ENCODE measurements at places on chromosomes 7 and 10.

DNA sequence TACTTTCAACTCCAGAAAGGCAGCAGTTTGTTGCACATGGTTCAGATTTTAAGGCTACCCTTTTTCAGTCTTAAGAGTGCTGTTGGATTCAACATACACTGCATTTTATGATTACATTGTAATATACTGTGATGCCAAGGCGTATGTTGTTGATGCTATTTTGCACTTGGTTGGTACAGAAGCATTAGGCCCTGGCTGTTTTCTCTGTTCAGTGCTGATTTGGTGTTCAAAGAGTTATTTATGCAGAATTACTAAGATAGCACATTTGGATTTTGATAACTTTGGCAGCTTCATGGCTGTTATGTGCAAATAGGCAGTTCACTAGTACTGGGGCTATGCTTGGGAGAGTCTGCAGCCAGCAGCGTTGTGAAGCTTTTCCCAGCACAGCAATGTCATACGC lies 7.8 kb downstream of the GPR158 start:
- no peak for DNase-seq

GRCh38 chr10:75238182-75239095 lies 2.7 kb upstream of the COMTD1 start:
- no peak for DNase-seq

GRCh38 chr7:14583518-14583917 lies 319.0 kb downstream of the DGKB start:
- no peak for DNase-seq

GRCh38 chr10:104630731-104631130 lies 10.4 kb upstream of the SORCS3 start:
- no peak for DNase-seq

DNA sequence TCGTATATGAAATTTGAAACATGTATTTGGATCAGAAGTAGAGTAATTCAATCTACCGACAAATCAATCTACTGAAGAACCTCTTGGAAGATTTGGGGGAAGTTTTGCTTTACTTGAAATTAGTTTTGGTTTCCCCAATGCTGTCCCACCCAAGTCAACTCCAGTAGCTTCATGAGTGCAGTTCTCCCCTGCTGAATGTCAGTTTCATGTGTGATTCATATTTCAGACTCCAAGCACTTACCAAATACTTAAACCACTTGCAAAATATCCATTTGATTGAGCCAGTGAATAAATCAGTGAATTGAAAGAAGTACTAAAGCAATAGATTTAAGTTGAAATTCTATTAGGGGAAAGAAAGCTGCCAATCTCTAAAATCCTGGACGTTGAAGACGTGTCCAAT lies 9.3 kb downstream of the CALML5 start:
- DNase-seq = no peak

DNA sequence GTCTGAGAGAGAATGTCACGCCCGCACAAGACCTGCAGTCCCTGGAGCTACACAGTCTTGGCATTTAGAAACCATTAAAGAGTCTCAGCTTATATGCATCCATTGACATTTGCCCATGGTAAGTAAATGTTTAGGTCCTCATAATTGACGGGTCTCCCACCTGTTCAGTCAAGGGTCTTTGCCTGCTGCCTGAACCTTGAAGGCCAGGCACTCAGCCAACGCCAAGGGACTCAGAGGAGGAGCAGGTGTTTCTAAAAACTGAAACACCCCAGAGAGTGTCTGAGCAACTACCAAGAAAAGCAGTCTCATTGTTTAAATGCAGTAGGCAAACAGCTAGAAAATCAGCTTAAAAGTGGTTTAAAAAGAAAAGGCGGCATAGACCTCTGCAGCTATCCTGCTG lies 264.7 kb upstream of the AKR1E2 start:
- DNase-seq = no peak

DNA sequence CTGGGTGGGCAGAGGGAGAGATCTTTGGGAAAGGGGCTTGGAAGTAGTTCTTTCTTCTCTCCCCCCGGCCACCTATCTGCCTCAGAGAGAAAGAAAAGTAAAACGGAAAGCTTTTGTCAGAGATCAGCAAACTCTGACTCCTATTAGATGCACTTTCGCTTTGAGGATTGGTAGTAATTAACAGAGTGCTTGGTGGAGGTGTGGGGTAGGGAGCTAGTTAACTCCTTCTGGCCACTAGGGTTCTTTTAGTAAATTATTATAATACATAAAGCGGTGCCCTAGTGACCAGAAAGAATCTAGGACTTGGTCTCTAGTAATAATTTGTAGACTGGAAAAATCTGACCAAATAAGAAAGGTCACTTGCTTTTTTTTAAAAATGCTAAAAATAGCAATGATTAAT lies 54.6 kb downstream of the CPVL start:
- DNase-seq = peak; percentile 47

- DNase-seq = no peak
Measured at GRCh38 chr10:116427671-116428070, at the start of gene PNLIPRP3. PNLIPRP3 (plus strand) TSS chr10:116427847; CDS start chr10:116428013, 166 bp downstream.

GRCh38 chr10:43878386-43878785 lies 229.7 kb upstream of the ZNF32 start:
- DNase-seq = no peak

DNA sequence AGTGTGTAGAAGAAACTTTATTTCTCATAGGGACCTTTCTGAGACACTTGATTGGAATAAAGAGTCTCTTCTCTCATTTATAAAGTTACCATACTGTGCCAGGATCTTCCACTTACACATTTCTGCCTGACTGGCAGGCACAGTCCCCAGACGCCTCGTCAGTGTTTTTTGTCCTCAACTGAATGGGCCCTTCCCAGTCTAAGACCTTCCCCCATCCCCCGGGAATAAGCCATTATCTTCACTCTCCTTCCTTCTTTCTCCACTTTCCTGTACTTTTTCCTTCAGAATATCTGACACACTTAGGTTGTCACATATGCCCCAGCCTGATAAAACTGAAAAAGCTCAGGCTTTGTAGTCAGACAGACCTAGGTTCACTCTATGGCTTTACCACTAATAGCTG lies 35.3 kb upstream of the KCNIP2 start:
- no peak for DNase-seq

DNA sequence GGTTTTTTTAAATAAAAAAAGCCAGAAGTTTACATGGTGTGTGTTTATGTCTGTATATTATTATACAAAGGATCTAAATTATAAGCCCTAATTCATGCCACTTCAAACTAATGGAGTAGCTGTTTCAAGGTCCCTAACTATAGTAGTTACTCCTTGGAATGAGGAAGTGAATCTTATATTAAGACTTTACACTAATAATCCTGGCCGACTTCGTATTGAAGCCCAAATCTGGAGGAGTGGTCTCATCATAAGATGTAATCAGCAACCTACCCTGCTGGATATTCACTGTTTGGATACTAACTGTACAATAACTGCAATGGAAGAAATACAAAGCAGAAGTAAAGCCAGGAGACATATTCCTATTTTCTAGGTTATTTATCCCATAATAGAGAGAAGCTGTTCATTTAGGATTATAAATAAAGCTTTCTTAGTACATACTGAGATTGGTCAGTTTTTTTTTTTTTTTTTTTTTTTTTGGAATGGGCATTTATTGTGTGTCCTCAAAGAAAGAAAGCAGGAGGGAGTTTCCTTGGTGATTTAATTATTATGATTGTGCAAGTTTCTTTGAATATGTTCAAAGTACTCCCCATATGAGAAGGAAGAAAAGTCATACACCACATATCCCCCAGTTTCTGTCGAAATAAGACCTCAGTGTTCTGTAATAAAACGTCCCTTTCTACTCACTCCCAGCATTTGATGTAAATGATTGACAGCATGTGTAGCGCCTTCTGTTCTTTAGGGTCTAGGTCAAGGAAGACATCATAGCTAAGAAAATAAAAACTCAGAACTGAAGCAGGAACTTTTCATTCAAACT lies 397.8 kb downstream of the EXOC4 start:
- DNase-seq = no peak

DNA sequence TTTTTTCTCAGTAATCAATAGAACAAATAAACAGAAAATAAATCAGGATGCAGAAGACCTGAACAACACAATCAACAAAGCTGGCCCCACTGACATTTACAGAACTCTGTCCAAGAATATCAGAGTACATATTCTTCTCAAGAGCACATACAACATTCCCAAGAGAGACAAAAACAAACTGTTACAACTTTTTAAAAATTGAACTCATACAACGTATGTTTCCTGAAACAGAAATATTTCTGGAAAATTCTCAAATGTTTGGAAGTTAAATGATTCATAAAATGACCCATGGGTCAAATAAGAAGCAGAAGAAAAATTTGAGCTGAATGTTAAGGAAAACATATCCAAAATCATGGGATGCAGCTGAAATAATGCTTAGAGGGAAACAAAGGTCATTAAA lies 93.9 kb upstream of the VIPR2 start:
- no peak for DNase-seq

- no peak for DNase-seq
Measured at GRCh38 chr7:40978047-40978446, 724.8 kb downstream of the INHBA start.

- no peak for DNase-seq
Measured at GRCh38 chr7:15947754-15948153, 261.3 kb upstream of the MEOX2 start.

- DNase-seq = no peak
Measured at GRCh38 chr7:92360387-92360786, 86.9 kb upstream of the GATAD1 start.

- DNase-seq = peak; percentile 40
Measured at GRCh38 chr10:27446091-27446918, 57.8 kb upstream of the RAB18 start.

- peak; percentile 22 for DNase-seq
Measured at GRCh38 chr10:113751181-113751732, at the start of gene PLEKHS1. PLEKHS1 (plus strand) TSS chr10:113751682; CDS start chr10:113755278, 3,596 bp downstream.

DNA sequence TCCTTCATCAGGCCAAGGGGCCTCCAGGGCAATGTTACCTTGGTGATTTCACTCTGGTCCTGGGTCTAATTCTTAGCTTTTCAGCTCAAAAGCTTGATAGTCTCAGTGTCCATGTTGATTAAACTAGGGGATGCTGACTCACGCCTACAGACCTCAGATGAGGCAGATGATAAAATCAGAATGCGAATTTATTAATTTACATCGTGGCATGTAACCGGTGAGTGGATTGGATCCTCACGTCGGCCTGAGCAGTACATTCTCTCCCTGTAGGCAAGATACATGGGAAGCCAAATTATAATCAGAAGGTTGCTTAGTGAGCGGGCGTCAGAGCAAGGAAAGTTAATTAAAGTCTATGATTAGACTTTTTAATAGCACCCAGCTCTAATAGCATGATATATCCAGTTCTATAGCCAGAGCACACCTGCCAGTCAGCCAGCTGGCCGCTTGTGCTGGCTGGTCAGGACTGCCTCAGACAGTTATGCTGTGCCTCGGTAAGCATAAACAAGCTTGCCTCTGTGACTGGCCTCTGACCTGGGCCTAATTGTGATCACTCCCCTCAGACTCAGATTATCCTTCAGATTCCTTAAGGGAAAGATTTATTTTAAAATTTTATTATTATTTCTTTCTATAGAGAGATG lies 20.2 kb upstream of the CPA5 start:
- no peak for DNase-seq

- no peak for DNase-seq
Measured at GRCh38 chr7:41114691-41115090, 588.2 kb downstream of the INHBA start.

GRCh38 chr7:1279041-1279440 lies 46.4 kb downstream of the UNCX start:
- DNase-seq = no peak

DNA sequence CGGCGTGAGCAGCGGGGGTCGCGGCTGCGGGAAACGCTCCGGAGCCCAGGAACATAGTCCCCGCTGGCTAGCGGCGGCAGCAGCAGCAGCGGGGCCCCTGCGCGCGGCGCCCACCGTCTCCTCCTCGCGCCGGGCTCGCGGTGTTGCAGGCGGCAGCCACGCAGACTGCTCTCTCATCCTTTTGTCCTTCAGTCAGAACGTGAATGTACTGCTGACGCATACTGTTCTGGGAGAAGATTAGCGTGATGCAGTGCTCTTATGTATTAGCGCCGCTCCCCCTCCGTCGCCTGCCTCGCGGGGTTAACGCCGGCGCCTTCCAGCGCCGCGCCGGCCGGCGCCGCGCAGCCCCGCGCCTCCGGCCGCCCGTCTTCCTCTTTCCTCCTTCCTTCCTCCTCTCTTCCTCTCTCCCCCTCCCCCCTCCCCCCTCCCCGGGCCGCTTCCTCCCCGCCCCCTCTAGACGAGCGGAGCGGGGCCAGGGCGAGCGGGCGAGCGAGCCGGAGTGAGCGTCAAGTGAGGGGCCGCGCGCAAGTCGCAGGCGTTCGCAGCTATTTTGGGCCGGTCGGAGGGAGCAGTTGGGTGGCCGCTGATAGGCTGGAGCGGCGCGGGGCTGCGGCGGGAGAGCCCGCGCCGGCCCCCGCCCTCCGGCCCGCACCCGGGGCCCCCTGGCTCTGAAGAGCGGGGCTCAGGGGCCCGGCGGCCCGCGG lies 816 bp upstream of the LRRC4 start:
- no peak for DNase-seq

DNA sequence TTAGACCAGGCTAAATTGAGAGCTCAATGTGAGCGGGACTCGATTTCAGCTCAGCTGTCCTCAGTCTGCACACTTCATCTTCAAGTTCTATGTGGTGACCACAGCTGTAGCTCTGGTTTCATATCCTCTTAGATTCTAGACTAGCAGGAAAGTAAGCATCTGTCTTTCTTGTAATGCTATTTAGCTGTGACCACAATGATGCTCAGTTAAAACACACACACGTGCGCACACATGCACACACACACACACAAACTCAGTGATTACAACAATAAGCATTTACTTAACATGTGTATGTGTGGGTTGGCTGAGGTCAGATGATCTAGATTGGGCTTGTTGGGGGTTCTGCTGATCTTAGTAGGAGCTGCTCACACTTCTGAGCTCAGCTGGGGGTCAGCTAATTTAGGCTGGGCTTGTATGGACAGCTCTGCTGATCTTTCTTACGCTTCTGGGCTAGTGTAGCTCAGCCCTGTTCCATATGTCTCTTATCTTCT lies 82.5 kb downstream of the ZNF365 start:
- DNase-seq = no peak

DNA sequence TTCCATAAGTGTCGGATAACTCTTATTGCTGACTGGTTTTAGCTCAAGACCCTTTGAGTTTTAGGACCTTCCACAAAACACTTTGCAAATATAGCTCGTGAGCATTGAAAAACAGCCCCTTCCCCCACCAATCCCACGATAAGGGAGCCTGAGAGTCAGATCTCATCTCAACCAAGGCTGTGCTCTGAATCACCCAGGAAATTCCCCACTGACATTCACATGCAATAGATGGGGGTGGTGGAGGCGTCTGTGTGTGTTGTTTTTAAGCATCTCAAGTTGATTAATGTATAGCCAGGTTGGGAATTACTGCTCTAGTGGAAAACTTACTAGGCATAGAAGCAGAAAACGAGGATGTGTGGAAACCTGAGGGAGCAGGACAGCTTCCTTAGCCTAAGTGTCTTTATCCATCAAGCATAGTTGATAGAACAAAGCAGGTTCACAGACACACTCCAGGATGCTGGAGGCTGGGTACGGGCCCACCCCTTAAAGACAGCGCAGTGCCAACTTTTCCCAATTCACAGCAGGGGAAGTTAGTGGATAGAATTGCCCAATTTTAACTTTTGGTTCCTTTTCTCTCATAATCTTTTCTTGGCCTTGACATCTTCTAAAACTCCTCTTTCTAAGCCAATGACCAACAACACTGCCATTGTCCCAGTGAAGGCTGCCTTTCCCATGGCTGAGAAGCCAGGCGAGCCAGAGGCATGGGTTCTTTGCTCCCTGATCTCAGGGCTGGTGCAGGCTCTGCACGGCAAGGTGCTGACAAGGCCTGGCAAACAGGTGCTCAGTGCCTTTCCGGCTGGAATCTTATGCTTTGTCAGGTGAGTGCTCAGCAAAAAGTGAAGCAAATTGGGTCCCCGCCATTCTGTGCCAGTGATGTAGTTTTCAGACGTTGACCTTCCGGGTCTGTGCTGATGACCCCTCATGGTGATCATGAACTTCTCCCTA lies 98.5 kb upstream of the INSIG1 start:
- no peak for DNase-seq

- DNase-seq = no peak
Measured at GRCh38 chr10:101875068-101875688, 31.6 kb upstream of the KCNIP2 start.

Data from COLO829 (cell line).